Anterior cingulate cortex (tissue), 58 donors: ENCODE measurements at places on chromosomes 4 and X.

DNA sequence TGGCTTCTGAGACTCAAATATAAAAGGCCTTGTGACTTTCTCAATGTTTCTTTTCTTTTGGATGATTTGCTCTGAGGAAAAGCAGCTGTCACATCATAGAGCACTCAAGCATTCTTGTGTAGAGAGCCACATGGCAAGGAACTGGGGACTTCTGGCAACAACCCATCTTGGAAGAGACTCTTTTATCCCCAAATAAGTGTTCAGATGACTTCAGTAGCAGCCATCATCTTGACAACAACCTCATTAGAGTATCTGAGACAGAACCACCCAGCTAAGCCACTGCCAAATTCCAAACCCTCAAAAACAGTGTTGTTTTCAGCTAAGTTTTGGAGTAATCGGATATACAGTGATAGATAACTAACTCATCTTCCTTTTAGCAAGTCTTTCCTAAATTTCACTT lies 1431.7 kb upstream of the IGFBP7 start:
- DNase-seq: no peak

DNA sequence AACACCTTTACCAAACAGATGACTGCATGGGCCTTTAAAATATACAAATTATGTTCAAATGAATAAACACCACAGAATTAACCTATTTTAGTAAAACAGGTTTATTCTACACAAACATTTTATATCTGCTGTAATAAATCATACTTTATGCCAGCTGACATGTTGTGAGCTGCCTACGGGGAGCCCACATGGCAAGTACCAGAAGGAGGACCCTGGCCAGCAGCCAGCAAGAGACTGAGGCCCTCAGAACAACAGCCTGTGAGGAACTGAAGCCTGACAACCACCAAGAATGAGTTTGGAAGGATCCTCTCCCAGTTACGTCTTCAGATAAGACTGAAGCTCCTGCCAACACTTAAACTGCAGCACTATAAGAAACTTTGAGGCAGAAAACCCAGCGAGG lies 377.0 kb downstream of the PDGFC start:
- DNase-seq: no peak

DNA sequence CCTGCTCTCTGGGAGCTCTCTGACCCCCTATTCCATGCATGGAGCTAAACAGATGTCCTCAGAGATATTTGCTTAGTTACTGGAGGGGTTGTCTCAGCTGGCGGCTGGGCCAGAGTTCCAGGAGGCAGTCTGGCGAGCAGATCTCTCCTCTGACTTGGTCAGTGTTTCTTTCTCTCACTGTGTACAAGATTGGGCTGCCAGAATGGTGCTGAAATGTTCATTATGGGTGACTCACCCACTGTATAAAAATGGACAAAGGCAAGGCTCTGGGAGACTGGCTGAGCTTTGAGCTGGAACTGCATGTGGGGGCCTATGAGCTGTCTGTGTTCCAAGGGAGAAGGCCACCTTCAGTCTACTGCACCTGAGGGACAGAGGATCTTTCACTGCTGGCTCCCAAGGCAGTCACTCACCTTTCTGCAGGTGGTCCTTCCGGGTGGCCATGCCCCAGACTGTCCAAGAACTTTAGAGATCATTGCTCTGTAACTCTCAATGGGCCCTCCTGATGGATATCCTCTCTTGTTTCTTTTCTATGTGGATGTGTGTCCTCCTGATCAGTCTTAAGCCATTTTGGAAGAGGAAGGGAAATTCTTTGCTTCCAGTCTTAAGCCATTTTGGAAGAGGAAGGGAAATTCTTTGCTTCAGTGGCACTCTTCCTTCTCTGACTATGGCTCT lies 88.2 kb downstream of the CFAP299 start:
- no peak for DNase-seq

DNA sequence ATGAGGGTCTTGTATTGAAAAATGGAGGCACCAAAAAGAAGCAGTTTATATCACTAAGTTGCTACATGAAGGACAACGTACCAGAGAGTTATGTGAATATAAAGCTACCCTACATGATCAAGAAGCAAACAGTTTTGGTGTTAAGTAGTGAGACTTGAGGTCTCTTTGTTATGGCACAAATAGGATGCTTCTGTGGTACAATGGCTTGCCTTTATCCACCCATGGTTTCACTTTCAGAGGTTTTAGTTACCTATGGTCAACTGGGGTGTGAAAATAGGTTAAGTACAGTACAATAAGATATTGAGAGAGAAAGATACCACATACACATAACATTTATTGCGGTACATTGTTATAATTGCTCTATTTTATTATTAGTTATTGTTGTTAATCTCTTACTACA lies 229.2 kb upstream of the SLIT2 start:
- no peak for DNase-seq

DNA sequence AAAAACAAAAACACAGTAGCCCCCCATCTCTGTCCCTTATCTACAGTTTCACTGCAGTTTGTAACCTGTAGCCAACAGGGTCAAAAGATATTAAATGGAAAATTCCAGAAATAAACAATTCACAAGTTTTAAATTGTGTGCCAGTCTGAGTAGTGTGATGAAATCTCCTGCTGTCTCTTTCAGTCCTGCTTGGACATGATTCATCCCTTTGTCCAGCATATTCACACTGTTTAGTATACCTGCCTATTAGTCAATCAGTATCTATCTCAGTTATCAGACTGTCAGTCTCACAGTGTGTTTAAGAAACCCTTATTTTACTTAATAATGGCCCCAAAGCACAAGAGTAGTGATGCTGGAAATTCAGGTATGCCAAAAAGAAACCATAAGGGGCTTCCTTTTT lies 21.9 kb downstream of the CNOT6L start:
- DNase-seq: no peak

DNA sequence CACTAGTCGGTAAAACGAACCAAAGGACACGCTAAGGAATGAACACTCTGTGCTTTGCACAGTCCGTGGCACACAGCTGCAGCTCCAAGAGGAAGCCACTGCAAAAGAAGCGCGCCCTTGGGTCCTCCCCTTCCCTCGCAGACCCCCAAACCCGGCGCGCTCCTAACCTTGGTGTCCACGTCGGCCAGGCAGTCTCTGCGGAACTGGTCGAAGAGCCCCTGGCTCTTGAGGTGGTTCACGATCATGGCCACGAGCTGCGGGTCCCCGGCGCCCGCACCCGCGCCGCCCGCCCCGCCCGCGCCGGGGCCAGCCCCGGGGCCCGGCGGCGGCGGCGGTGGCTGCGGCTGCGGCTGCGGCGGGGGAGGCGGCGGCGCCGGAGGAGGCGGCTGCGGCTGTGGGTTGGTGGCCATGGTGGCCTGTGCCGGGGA lies 333 bp downstream of the BOD1L1 start:
- DNase-seq: peak; percentile 33

GRCh38 chr4:169189372-169189771 lies 81.4 kb downstream of the SH3RF1 start:
- no peak for DNase-seq

GRCh38 chrX:151393514-151393913 lies 3.5 kb upstream of the VMA21 start:
- no peak for DNase-seq

GRCh38 chr4:117474987-117475386 lies 389.6 kb upstream of the TRAM1L1 start:
- DNase-seq: no peak

GRCh38 chr4:173909294-173909693 lies 374.2 kb downstream of the FBXO8 start:
- DNase-seq: no peak

- no peak for DNase-seq
These were observed 255.6 kb downstream of the ASMT start for GRCh38 chrX:1870421-1870820.

DNA sequence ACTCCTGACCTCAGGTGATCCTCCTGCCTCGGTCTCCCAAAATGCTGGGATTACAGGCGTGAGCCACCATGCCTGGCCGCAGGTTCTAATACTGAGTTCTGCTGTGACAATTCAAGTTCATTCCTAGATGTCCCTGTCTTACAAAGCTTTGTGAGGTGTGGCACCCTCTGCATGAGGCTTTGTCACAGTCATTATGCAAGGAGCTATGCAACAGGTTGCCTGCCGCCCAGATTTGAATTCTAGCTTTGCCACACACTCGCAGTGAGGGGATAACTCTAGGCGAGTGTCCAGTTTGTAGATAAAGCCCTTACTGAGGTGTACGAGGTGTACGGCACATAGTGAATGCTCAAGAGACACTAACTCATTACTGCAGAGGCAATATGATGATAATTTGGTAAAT lies 3.5 kb downstream of the CCDC110 start:
- no peak for DNase-seq

DNA sequence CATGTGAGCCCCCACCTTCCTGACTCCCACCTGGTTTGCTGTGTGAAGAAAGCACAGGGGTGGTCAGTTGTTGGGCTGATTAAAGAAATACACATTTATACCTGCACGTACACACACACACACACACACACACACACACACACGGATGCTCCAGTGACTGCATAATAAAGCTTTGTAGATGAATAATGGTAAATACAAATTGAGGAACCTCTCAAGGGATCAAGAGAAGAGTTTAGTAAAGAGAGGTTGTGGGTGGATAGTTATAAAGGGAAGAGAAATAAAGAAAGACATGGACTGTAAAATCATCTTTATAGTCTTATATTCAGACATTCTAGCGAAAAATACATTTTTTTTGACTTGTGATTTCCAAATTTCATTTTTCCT lies 144.1 kb downstream of the MGST2 start:
- DNase-seq: no peak

GRCh38 chrX:65926095-65927019 lies 113.5 kb downstream of the VSIG4 start:
- no peak for DNase-seq

DNA sequence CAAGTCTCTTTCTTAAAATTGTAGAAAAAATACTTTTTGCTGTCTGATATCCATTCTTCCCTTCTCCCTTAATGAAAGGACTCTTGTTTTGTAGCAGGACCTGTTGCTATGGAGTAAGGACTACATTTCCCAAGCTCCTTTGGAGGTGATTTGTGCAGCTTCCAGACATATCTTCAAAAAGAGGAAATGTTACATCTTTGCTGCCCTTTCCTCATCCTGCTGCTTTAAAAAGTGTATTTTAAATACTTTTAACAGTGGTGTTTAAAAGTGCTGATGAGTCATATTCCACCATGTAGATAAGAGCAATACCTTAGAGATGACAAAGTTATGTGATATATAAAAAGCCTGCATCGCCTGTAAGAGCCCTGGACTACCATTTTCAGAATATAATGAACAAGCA lies 98.7 kb downstream of the CFAP299 start:
- no peak for DNase-seq

DNA sequence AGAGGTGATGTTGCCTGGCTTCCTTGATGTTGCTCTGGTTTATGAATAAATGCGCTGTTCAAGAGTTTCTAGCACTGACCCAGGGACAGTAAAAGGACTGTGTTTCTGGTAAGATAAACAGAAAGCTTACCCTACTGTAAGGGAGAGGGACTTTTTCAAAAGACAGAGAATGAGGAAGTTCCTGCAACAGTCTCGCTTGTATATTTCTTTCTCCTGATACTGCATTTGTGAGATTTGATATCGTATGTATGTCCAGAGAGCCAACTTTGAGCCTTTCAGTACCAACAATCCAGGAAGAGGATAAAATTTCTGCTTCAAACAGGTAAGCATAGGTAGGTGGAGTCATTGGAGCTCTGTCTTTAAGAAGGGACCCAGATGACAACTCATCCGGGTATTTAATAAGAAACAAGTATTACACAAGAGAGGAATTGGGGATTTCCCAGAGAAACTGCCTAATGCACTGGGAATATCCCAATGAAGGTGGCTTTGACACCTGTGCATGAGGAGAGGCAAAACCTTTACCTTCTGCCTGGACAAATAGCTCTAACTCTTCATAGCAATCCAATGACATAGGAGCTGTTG lies 773 bp downstream of the DAPP1 start:
- DNase-seq: no peak

GRCh38 chrX:124338733-124339514 lies 6.5 kb downstream of the TEX13D start:
- DNase-seq: no peak

DNA sequence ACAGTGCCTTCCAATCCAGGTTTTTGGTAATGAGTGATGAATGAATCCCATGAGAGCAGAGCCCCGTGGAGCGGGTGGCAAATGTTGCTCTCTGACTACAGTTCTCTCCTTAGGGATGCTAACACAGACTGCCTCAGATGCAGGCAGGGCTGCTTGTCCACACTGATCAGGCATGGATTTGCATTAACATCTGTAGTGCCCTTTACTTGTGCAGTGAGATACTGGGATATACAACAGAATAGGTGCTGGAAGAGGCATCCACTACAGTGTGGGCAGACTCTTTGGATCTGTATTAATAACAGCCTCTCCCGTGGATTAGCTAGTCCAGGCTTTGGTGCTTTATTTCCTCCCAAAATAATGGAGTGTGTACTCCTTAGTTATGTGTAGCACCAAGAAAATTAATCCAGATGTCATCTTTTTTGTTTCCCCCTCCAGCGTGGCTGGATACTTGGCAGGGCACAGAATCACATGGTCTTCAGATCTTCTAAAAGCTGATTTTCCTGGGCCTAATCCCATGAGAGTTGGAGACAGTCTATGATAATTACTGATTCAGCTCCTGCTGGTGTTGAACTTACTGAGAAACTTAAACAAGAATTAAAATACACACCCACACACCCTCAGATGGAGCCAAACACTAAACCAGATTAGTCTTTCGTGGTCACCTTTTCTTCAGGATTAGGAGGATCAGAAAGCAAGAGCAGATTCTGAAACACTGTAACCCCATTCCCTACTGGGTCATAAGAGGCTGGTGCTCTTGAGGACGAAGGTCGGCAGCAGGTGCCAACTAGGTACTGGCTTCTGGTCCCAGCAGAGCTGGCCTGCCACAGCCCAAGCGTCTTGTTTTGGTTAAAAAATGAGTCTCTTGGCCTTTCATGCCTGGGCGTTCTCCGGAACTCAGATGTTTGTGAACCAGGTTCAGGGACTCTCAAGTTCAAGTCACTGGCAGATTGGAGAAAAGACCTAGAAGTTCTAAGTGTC lies 23.1 kb upstream of the NAP1L5 start:
- DNase-seq: peak; percentile 57

GRCh38 chrX:109707319-109707718 lies 25.7 kb downstream of the ACSL4 start:
- DNase-seq: no peak

- no peak for DNase-seq
These were observed 64.3 kb downstream of the TASL start for GRCh38 chrX:30513284-30513683.

DNA sequence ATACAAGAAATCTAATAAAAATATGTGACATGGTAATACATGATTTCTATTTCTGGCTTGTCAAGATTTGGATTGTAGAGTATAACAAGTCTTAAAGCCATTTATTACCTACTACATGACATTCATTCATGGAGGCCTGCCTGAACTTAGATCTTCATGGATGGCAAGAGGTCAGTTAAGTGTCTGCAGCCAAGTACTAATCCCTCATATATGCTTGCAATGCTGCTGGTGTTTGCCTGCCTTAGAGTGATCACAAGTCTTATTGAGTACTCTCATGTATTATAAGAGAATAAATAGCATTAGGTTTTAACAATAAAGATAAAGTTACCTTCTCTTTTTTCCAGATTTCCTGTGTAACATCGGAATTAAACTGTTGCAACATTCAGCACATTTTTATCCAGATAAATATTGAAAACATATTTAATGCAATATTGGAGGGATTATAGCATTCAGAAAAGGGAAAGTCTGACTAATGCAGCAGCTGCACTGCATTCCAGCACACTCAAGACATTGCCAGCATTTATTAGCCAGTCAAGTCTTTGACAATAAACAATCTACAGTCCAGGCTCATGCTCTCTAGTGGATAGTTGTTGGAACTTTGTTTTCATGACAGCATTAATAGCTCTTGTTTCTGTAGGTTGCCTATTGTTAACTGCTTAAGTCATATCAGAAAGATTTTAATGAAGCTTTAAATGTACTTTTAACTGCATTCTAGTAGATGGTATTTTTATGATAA lies 737.1 kb downstream of the FAT4 start:
- DNase-seq: no peak
